ENCODE measurements at places on chromosomes 2 and 18.

- no peak for DNase-seq
Observed at GRCh38 chr2:98346311-98347236, at the start of gene CNGA3. Gene CNGA3, plus strand, starts transcription at chr2:98346456. Its CDS starts 23,520 bp downstream, at chr2:98369976.

DNA sequence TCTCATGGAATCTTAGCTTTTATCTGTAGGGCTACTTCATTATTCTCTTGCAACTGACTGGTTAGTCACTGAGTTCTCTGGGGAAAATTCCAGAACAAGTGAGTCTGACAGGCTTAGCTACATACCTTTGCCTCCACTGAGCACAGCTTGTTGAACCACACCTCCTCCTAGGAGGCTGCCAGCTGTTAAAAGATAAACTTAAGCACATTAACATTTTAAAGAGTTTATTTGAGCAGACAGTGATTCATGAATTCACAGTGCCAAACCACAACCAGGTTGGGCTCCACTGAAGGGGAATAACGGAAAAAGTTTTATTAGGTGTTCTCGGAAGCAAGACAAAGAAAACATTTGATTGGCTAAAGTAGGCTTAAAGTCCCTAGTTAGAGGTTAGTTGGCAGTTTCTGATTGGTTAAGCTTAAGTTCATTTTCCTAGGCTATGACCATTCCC lies 12.5 kb upstream of the SLC38A11 start:
- peak; percentile 58 for DNase-seq

DNA sequence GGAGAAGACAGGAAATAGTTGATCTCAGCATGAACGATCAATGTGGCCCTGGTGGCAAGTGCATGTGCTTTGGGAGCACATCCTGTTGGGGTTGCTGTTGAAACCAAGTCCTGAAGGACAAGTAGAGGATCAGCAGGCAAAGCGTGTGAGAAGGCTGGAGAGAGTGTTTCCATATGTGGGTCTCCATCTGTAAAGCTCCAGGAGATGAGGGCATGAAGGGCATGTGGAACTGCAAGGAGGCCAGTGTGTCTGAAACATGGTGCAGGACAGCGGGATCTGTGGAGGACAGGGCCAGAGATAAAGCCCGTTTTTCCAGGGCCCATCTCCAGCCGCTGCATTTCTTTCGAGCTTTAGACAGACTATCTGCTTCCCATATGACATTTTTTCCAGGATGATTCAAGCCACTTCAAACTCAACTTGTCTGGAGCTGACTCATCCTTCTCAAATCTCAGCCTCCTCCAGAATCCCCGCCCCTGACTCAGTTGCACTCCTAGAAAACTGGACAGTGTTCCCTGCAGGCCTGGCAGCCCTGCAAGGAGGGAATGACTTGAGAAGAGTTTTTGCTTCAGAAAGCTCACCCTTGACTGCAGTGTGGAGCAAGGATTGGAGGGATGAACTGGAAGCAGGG lies 226.1 kb downstream of the VAPA start:
- DNase-seq = no peak

DNA sequence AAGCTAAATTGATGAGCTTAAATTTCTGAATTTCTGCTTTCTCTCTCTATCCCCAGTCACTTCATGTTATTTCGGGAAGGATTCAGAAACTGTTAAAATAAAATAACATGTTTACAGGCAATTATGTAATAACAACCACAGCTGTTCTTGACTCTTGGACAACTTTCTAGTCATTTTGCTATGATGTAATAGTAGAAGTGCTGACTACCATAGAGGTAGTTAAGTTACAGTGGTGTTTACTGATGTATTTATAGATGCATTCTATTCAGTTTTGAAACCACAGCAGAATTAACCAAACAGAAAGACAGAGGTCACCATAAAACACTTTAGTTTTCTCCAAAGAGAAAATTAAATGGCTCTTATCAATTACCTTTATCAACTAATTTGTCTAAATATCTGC lies 1292.0 kb upstream of the CHAC2 start:
- DNase-seq = no peak

DNA sequence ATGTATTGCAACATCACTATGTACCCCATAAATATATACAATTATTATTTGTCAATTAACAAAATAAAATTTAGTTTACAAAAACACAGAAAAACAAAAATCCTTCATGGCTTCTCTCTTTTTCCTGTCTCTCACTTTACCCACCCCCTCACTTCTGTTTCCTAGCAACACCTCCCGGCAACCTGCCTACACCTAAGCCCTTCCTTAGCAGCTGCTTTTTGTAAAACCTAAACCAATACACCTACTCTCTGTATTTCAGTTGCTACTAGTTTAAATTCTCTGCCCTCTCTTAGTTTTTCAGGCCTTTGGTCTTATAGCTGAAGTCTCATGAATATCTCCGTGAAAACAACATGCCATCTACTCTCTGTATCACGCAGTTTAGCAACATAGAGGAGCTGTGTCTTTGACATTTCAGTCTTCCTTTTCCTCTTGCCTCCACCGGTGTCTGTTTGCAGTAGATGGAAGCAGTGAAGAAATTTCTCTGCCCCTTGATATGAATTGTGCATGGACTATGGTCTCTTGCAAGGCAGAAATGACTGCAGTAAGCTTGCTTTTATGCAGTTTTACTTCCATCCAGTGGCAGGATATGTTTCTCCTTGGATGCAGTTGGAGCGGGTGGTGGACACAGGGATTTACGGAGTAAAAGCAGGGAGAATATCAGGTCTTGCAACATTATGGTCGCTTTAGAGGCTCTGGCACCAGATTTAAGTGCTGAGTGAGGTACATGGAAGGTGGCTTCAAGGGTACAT lies 42.0 kb upstream of the ZDBF2 start:
- no peak for DNase-seq

GRCh38 chr18:26468931-26469340 lies 79.4 kb downstream of the KCTD1 start:
- DNase-seq = peak; percentile 61
